Stimulated activated CD4-positive, alpha-beta T cell treated with anti-CD3 and anti-CD28 coated beads, TNF-alpha, amount 100 ng/mL, for 1 hour (primary cell): ENCODE measurements at places on chromosomes 13 and 19.

GRCh38 chr13:74110053-74110452 lies 24.2 kb downstream of the KLF12 start:
- no peak for DNase-seq

- no peak for DNase-seq
Observed at GRCh38 chr19:21856773-21857514, 21.0 kb upstream of the ZNF43 start.

DNA sequence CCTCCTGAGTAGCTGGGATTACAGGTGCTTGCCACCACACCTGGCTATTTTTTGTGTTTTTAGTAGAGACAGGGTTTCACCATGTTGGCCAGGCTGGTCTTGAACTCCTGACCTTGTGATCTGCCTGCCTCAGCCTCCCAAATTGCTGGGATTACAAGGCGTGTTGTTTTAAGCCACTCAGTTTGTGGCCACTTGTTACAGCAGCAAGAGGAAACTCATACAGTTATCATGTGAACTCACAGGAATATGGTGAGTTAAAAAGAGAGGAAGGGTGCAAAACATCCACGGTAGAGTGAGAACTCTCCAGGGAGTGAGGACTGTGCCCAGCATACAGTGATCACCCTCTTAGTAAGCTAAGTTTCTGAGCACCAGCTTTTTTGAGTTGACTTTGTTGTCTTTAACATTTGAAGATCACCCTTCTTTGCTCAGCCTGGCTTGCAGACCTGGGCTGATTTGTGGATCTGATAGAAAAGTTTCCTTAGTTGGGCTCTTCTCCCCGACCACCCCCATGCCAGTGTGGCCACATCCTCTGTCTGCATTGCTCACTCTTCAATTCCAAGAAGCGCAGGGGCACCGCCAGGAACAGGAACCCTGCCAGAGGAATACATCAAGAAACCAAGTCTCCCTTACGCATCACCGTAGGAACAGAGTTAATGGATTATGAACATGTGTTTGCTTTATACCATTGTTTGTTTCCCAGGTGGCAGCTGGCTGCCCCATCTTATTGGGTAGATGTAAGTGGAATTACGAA lies 16.0 kb downstream of the ALOX5AP start:
- DNase-seq: no peak

DNA sequence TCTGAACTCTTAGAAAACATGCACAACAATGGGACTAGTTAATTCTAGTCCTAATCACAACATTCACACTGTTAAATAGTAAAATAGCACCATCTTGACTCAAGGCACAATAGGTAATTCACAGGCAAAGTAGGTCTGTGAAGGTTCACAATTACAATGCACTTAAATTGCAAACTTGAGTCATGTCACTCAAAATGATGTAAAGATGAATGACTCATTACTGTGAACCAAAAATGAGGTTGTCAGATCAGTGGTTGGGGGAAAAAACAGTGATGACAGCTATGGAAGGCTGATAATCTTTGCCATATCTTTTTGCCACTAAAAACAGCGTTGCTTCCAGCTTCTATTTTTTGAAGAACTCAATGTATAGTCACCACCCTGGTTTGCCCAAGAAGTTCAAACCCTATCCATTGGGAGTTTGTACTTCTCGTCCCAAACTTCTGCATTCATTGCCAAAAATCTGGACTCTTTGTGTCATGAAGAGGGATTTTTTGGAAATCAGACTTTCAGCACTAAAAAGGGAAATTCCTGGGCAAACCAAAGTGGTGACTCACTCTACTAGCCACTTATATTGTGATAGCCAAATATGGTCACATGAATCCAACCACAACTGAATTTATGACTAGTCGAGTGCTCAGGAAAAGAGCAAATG lies 200.9 kb upstream of the TMTC4 start:
- no peak for DNase-seq

- DNase-seq: no peak
Observed at GRCh38 chr19:47765523-47766358, 12.8 kb upstream of the SELENOW start.

DNA sequence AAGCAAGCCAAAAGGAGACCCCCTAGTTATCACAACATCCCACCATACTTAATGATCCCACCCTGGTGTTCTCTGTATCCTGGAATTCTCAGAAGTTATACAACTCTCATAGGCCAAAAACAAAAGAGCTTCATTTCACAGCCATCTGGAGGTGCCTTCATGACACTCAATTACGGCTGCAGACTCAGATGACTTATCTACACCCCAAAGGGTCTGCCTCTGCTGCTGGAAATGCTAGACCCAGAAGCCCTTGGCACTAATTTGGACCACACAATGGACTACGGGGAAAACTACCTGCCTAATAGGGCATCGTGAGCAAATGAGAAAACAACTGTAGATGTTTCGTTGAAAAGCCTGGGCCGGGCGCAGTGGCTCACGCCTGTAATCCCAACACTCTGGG lies 40.2 kb downstream of the BRD4 start:
- DNase-seq: no peak

GRCh38 chr13:114005206-114005724 lies 31.4 kb upstream of the C13orf46 start:
- DNase-seq: no peak

- no peak for DNase-seq
Observed at GRCh38 chr19:53057904-53058580, 13.5 kb downstream of the ERVV-2 start.

DNA sequence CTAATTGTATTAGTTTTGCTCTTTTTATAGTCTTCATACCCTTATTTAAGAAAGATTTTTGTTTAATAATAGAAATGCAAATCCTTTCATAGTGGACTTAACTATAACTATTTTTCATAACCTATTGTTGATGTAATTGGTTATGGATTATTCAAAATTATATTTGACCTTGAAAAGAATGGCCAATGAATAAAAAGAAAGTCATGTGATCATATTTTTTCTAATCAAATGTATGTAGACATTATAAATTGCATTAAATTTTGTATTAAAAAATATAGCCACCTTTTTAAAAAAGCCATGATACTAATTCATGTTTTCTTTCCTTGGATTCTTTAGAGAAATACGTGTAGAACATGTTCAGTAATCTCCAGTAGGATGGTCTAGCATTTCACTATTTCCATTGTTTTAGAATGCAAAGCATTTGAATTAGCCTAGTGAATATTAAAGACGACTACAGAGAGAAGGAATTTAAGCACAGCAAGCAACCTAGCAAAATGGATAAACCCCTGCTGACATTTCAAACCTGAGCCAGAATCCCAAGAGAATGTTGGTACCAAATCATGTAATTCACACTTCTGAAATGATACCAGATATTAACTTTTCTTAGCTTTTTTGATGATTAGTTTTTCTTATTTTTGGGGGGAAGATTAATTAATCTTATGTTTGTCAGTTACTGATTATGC lies 1297.4 kb upstream of the MIR17HG start:
- no peak for DNase-seq

DNA sequence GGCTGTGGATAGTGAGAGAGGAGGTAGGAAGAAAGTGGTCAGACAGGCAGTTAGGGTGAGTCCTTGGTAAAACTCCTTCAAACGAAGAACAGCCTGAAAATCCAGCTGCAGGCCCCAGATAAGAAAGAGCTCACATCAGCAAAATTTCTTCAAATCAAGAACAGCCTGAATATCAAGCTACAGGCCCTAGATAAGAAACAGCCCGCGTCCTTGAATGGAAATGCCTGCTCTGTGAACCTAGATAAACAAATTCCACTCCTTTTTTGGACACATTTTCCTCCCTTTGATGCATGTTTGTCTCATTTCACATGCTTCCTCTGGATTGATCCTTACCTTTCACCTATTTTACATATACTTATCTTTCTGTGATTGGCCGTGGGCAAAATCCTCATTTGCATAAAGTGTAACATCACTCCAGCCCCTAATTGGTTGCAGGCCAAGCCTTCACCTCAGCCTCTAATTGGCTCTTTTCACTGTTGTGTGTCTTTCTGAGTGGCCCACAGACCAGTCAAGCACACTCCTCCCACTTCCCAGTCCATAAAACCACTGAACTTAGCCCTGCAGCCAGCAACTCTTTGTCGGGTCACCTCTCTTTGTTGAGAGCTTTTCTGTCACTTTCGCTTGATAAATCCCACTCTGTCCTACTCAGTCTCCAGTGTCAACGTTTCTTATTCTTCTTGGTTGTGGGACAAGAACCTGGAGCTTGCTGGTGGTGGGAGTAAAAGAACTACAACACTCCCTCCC lies 6.0 kb upstream of the SULT2A1 start:
- no peak for DNase-seq

GRCh38 chr19:4678881-4679790 lies 9.0 kb upstream of the MYDGF start:
- no peak for DNase-seq

- no peak for DNase-seq
Observed at GRCh38 chr13:59266478-59267063, 897.2 kb downstream of the DIAPH3 start.

DNA sequence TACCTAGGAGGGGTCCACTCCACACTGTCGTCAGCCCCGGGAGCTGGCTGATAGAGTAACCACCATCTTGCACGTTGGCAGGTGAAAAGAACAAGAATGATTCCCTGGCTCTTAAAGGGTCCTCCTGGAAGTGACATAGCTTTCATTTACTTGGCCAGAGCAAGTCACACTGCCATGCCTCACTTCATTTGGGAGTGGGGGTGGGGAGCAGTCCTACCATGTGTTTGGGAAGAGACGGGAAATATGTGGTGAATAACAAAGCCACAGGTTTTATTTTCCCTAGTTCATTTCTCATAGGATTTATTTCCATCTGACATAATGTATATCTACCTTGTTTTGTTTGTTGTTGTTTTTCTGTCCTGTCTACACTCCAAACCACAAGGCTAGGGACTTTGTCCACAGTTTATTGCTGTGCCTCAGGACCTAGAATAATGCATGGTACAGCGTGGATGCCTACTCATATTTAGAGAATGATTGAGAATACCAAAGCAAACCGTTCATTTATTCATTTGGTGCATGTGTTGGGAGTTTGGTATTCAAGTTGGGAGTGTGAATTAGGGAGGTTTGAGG lies 26.8 kb downstream of the UBAC2 start:
- DNase-seq: no peak

GRCh38 chr19:39115105-39115847 lies 10.3 kb upstream of the PAK4 start:
- DNase-seq: no peak

DNA sequence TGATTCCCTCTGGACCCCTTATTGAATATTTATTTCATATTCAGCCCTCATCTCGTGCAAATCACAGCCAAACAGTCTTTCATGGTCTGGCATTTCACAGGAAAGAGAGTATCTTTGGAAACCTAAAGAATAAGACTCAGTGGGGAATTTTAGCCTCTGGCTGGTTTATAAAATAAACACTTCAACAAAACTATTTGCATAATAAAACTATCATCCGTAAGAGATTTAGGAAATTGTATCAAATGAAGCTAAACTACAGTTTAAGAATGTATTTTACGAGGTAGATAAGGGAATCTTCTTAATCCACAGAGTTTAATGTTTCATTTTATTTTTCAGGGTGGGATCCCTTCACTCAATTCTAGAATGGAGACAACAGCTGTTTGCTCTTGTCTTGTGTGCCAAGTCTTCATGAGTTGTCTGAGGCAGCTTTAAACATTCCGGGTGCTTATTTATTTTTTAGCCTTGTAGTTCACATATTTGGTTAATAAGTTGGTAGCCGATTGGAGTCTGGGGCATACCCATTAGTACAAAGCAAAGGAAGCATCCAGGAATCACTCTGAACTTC lies 634.4 kb upstream of the KLF12 start:
- no peak for DNase-seq

- DNase-seq: no peak
Observed at GRCh38 chr13:83201506-83201905, 680.8 kb downstream of the SLITRK1 start.

GRCh38 chr19:52584736-52585440 lies 14.8 kb downstream of the ZNF701 start:
- DNase-seq: no peak

- no peak for DNase-seq
Observed at GRCh38 chr13:29131881-29132668, 311.9 kb downstream of the MTUS2 start.

DNA sequence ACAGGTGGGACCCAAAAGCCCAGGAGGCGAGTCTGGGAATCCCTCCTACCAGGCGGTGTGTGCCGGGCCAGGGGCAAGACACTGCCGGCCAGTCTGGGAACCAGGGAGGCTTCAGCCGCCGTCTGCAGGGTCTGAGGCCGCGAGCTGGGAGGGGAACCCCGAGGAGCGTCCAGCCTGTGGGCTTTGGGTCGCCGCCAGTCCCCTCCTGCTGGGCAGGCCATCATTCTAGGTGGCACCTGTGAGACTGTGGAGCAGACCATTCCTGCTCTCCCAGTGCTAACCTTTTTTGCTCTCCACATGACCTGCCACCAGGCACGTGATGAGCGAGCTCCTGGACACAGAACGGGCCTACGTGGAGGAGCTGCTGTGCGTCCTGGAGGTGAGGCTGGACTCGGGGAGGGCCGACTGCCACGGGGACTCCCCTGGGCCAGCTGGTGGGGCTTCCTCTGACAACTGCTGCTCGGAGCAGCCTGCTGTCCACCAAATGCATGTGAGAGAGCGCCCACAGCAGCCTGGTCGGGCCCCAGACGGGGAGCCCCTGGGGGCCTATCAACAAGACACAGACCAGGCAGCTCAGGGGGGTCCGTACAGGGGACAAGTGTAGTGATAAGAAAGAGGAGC lies 24.6 kb upstream of the F7 start:
- no peak for DNase-seq

DNA sequence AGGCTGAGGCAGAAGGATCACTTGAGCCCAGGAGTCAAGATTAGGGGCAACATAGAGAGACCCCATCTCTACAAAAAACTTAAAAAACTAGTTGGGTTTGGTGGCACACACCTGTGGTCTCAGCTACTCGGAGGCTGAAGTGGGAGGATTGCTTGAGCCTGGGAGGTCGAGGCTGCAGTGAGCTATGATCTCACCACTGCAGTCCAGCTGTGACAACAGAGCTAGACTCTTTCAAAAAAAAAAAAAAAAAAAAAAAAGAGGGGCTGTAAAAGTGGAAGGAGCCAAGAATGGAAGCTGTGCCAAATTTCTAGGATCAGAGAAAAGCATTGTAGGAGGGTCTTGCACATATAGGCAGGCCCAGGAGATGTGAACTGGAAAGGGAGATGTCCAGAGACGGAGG lies 9.6 kb downstream of the DNASE2 start:
- no peak for DNase-seq

- no peak for DNase-seq
Observed at GRCh38 chr13:25267715-25268114, 19.6 kb downstream of the MTMR6 start.

GRCh38 chr19:13840305-13841085 lies 36.4 kb upstream of the NANOS3 start:
- no peak for DNase-seq

- no peak for DNase-seq
Observed at GRCh38 chr13:80873589-80873988, 532.7 kb upstream of the SPRY2 start.

- DNase-seq: no peak
Observed at GRCh38 chr19:3535235-3535535, 3.8 kb upstream of the TEKTIP1 start.
